ENCODE measurements at places on chromosomes 12 and 14.

DNA sequence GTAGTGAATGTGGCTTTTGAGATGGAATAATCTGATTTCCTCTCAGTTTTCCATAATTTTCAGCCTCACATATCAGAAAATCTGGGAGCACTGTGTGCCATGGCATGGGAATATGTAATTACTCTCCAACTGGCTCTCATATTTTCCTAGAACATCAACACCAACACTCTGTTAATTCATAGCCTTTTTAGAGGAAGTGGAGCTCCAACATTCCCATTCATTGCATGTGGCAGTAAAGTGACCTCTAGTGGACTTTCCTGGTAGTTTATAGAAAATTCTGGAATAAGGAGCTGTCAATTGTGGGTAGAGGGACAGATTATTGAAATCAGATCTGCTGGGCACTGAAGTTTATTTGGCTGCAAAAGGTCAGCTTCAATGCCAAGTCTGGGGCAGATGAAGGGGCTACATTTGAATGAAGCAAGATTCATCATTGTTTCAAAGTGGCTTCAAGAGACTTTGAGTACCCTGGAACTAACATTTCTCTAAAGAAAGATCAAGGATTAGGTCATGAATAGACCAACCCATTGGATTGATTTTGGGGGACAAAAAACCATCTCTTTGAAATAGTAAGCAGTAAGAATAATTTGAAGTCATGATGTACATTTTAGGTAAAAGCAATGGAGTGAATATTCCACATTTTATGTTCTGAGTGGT, 23.6 kb upstream of the USP44 start:
- DNase-seq: no peak

GRCh38 chr14:44316647-44317440, 190.2 kb downstream of the FSCB start:
- DNase-seq: no peak

DNA sequence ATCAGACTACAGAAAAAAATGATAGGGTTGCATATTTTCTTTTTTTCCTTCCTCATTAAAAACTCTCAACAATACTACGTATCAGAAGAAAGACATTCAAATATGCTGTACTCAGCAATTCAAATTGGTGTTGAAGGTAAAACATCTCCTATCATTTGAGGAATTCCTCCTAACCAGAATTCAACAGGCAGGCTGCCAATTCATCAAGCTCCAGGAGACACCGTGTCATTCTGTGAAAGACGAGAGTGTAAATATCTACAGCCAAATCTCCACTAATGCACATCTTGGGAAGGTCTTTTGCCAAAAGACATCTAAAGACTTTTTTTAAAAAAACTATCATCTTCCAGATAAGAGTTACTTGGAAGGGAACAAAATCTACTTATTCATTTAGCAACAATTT, 26.6 kb downstream of the NT5DC3 start:
- no peak for DNase-seq

- peak; percentile 2 for DNase-seq
These were observed 38.0 kb downstream of the IQSEC3 start for GRCh38 chr12:104551-105081.

- no peak for DNase-seq
These were observed 97.5 kb downstream of the ZFP36L1 start for GRCh38 chr14:68695326-68695768.

Measured in activated T-cell treated with anti-CD3 and anti-CD28 coated beads for 4 hours (primary cell).